ENCODE measurements at places on chromosomes 5 and 9. TPM values are rescaled to one million over a fixed set of nuclear protein-coding genes. Genes with fewer than 3 reads are reported as not detected.

DNA sequence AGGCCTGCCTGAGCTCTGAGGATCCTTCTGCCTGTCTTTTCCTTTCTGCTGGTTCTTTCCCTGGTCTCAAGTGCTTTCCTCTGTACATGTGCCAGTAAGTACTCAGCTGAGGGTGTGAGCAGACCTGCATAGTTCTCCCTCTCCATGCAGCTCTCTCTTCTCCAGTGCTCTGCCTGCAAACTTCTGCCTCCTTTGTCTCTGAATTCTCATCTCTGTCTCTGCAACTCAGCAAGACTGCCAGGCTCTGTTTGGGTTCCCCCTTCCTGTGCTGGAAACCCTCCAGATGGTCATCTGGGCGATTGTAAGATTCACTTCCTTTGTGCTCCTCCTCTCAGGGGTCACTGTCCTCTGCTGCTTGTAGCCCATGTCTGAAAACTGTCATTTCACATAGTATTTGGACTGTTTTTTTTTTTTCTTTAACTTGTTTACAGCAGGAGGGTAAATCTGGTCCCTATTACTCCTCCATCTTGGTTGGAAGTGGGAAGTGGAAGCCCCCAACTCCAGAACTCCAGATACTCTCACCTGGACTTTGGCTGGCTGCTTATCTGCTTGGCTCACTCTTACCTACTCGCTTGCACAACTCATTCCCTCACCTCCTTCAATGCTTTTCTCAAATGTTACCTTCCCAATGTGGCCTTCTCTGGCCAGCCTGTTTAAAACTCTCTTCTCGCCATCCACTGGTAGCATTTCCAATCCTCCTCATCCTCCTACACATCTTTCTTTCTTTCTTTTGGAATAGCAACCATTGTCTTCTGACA is 175.3 kb upstream of the TBC1D2 start:
- peak; percentile 48 for DNase-seq

- DNase-seq, result no peak
These were observed 69.3 kb downstream of the KCNIP1 start for GRCh38 chr5:170573114-170573513.

DNA sequence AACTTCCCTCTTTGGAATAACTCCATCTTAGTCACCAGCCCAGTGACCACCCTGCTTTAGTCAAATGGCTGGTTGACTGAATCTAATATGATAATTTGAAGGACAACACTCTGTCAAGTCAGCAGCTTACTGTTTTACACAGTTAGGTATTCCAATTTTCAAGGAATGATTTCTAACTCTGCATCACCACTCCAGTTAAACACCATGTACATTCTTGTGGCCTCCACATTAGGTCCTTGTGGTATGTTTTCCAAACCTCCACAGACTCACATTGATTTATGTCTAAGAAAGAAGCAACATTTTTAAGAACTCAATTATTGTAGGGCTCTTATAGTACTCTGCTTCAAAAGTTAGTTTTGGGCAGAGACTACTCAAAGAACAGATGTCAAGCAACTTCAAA is 110.7 kb downstream of the TLE1 start:
- peak; percentile 40 for DNase-seq

- DNase-seq, result no peak
These were observed 12.1 kb downstream of the PDCL start for GRCh38 chr9:122816163-122816867.

The PAM gene
- 405 TPM for total RNA-seq

- peak; percentile 19 for DNase-seq
These were observed 103.5 kb downstream of the NTRK2 start for GRCh38 chr9:84773022-84773421.

- peak; percentile 25 for DNase-seq
These were observed 470 bp upstream of the SLC22A5 start for GRCh38 chr5:132369007-132369473.

- DNase-seq, result no peak
These were observed 27.6 kb upstream of the PSD2 start for GRCh38 chr5:139767960-139768359.

DNA sequence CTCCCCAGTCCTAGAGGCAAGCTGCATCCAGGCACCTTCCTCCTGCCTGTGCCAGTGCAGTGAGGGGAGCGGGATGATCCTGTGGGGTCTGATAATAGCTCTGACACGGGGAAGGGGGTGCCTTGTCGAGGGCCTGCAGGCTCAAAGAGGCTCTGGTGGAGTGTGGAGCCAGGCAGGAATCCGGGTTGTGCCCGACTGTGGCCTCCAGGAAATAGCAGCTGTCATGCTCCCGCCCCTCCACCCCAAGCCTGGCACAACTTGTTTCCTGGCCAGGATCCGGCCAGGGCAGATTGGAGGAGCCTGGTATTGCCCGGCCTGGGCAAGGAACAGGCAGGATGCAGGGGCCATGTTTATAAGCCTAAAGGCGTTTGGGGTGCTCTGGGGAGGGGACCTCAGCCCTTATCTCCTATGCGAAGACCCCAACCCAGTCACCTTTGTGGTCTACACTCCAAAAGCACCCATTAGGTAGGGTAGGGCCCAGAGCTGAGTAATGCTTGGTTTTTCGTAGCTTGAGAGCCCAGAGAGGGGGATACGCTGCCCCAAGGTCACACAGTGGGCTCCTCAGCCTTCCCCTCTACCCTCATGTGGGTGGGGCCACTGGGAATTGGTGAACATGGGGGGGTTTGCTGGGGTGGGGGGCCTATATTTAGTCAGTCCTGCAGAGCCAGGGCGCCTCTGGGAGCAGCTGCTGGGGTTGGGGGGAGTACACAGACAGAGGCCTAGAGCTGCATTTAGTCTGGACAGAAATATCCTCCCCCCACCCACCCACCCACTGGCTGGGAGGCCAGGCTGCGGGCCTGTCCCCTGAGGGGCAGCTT is 12.2 kb downstream of the CXXC5 start:
- no peak for DNase-seq

GRCh38 chr5:67154556-67155206 is 41.9 kb downstream of the CD180 start:
- no peak for DNase-seq

- no peak for DNase-seq
These were observed 116.6 kb downstream of the NMUR2 start for GRCh38 chr5:152288499-152288898.

The CKMT2 gene
- 19.3 TPM for total RNA-seq

All from fibroblast of lung (primary cell).